Thymus (tissue), 14 donors: ENCODE measurements at places on chromosomes 1 and 21. TPM values are rescaled to one million over a fixed set of nuclear protein-coding genes. Genes with fewer than 3 reads are reported as not detected.

DNA sequence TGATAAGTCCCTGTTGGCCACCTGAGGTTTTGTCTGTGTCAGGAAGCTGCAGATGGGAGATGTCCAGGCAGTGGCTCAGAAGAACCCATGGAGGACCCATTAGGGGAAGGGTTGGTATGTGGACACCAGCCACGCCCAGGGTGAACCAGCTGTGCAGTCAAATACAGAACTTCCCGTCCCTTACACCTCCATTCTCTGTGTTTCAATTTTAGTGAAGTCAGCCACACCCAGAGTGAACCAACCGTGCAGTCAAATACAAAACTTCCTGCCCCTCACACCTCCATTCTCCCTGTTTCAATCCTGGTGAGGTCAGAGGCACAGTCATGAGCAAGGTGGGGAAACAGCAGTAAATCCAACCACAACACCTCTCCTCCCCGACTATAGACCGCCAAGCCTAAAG is 27.4 kb downstream of the BACE2 start:
- DNase-seq, result no peak

The FCRL2 gene
- total RNA-seq, result 0.33 TPM

The FAM151A gene
- total RNA-seq, result 0.47 TPM

The ID3 gene
- total RNA-seq, result 255 TPM

DNA sequence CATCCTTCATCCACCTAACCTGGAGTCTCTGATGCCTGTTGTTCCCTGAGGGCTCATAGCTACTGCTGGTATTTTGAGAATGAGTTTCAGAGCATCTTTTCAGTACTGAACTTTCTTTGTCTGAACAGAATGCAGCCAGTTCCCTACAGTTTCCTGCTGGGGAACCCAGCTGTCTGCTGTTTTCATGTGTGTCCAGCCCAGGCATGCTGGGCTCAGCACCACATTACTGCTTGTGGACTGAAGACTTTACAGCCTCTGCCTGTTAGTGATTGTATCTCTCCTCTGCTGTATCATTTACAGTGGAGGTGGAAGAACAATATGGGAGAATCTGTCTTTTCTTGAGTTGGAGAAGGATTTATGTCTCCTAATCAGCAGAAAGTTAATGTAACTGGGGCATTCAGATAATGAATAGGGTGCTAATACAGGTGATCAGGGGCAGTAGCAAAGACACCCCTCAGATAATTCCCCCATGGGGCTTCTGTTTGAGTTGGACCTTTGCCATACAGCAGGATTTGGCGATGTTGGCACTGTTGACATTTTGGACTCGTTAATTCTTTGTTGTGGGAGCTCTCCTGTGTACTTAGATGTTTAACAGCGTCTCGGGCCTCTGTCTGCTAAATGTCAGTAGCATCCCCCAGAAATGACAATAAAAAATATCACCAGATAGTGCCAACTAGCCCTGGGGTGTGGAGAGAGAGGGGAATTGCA is 207.7 kb downstream of the HHAT start:
- DNase-seq, result no peak

- DNase-seq, result no peak
Measured at GRCh38 chr1:93681101-93681988, at the start of gene BCAR3. BCAR3 (minus strand) TSS chr1:93681837; CDS start chr1:93674930, 6,907 bp downstream.

The NBPF12 gene
- 5.6 TPM for total RNA-seq

DNA sequence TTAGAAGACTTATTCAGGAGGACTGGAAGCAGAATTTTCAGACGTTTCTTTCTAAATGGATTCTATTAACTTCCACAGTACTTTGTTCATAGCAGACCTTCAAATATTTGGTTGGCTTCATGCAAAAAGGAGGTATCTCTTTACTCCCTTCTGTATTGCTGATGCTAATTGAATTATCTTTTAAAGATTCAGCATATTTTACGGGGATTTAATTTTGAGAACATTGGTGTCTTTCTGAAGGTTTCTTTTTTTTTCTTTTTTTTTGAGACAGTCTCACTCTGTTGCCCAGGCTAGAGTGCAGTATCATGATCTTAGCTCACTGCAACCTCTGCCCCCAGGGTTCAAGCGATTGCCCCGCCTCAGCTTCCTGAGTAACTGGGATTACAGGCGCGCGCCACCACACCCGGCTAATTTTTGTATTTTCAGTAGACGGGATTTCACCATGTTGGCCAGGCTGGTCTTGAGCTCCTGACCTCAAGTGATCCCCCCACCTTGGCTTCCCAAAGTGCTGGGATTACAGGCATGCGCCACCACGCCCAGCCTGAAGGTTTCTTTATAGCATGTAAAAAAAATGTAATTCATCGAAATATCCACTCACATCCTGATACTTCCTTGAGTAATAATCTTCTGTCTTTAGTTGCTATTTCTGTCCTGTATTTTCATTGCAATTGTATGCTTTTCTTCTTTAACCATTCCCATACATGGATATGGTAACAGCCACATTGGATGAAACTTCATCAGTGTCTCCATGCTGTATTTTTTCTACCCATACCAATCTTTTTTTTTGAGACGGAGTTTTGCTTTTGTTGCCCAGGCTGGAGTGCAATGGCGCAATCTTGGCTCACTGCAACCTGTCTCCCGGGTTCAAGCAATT is 14.5 kb downstream of the CNST start:
- no peak for DNase-seq

The ZNF362 gene
- total RNA-seq, result 11.0 TPM

- no peak for DNase-seq
Measured at GRCh38 chr1:73813716-73814115, 384.3 kb downstream of the LRRIQ3 start.

- no peak for DNase-seq
Measured at GRCh38 chr21:36430841-36431240, 45.6 kb downstream of the CHAF1B start.

DNA sequence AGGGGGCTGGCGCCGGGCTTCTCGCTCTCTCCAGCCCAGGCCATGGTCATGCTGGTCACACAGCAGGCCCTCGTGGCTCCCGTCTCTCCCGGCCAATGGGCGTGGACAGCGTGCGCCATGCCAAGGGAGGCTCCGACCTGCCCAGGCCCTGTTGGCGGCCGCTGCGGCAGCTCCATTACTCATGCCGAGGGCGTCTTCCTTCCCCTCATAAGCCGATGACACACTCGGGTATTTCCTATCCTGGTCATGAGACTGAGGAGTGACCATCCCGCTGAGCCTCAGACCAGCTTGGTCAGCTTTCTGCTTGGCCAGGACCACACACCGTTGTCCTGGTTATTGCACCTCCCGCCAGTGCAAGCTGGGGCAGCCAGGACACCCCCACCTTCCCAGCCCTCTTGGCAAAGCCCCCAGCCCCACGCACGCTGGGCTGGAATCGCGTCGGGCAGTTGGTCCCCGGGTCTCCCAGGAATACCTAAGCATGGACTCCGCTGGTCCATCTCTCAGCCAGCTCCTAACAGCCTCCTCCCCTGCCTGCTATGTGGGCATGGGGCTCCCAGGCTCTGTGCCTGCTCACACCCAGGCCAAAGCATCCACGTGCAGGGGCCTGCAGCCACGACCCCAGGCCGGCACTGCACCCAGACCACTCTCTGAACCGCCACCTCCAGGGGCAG is 49.8 kb downstream of the ARHGEF16 start:
- DNase-seq, result no peak

DNA sequence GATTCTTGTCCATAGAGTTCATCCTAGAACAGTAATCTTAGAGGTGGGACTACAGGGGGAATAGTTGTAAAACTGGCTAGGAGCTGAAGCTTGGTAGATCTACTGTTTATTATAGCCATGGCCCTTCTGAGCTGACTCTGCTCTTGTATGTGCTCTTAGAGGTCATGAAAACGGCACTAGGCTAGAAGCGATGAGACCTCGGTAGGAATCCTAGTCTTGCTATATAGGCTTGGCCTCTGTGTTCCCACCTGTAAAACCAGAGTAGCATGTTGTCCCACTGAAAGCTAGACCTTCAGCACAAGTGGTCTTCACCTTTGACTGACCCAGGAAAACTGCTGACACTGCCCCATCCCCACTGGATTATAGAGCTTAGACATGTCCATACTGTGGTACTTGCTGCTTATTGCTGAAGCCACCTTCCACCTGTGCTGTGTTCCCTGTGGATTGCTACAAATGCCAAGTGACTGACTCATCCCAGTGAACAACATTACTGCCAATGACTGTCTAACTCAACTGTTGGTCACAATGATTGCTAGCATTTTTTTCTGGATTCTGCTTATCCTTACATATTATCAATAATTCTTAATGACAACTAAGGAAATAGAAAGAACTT is 23.0 kb upstream of the PIGC start:
- DNase-seq, result no peak

The MACO1 gene
- total RNA-seq, result 21.3 TPM

GRCh38 chr1:187121661-187122060 is 292.9 kb downstream of the PLA2G4A start:
- no peak for DNase-seq

The KRTAP13-4 gene
- 0.05 TPM for total RNA-seq

DNA sequence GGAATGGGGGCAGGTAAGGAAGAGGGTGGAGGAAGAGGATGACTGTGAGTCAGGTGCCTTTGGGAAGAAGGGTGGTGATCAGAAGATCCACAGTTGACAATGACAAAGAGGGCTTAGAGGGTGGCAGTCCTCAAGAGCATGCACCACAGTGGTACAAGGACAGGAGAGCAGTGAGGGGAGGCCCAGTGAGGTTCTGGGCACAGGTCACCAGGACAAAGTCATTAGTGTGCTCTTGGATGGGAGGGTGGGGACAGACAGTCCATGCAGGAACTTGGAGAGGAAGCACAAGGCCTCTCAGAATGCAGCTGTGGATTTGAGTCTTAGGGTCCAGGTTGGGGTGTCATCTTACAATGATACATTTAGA is 75.1 kb downstream of the RHOU start:
- DNase-seq, result no peak

The NBPF10 gene
- total RNA-seq, result 0.66 TPM

The SIK1 gene
- total RNA-seq, result 1.1 TPM

The SYDE2 gene
- 1.3 TPM for total RNA-seq

GRCh38 chr1:117128323-117129079 is 7.0 kb upstream of the TRIM45 start:
- peak; percentile 38 for DNase-seq

GRCh38 chr21:16879479-16879878 is 633.4 kb upstream of the CXADR start:
- no peak for DNase-seq

DNA sequence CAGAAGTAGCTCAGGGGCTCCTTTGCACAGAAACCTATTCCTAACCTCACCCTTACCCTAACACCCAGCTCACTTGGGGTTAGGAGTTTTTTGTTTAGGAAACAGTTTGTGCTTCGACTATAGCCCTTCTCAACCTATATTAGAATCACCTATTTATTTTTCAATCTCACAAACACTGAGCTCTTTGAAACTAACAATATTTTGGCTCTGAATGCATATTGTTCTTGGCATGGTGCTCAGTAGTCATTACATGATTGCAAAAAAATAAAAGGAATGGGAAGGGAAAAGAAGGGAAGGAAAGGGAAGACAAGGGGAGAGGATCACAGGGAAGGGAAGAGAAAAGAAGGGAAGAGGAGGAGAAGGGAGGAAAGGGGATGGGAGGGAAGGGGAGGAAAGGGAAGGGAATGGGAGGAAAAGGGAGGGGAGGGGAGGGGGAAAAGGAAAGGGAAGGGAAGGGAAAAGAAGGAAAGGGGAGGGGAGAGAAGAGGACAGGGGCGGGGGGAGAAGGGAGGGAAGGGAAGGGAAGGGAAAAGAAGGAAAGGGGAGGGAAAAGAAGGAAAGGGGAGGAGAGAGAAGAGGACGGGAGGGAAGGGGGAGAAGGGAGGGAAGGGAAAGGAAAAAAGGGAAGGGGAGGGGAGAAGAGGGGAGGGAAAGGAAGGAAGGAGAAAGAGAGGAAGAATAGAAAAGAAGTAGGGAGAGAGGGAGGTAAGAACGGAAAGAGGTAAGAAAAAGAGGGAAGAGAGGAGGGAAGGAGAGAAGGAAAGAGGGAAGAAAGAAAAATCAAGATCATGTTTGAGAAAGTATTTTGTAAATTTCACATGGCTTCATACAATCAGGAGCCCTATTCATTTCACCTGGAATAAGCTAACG is 484.1 kb upstream of the NFIA start:
- DNase-seq, result no peak

DNA sequence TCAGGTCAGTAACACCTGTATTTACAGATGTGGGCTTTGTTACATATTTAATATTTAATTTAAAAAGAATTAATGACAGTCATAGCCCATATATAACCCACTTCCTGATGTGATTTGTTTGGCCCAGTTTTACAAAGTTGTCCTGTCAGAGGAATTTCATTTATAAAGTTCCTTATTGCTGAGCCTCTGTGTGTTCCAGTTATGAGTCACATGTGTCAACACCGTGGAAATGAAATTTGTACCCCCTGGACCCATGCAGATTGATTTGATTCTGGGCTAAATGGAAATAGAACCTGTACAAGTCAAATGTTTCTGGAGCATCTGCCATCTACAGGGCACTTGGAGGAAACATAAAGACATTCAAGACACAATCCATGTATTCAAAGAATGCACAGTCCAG is 149.2 kb downstream of the CACNA1E start:
- no peak for DNase-seq

DNA sequence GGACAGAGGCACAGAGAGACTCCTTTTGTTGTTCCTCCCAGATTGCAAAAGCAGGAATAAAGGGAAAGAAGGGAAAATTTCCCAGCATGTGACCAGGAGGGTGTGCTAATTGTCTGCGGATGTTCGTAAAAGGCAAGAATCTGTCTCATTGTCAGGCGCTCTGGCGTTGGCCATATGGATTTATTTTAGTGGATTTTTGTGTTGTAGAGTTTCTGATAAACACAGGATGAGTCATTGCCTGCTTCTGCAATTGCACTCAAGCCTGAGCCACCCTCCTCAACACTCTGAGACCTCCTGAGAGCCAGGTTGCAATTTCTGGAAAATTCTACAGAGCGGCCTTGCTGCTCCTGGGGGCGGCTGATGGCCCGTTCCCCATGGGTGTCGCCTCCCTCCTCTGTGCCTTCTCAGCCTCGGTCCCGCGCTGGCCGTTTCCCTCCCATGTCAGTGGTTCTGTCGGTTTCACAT is 227.7 kb downstream of the KAZN start:
- no peak for DNase-seq

DNA sequence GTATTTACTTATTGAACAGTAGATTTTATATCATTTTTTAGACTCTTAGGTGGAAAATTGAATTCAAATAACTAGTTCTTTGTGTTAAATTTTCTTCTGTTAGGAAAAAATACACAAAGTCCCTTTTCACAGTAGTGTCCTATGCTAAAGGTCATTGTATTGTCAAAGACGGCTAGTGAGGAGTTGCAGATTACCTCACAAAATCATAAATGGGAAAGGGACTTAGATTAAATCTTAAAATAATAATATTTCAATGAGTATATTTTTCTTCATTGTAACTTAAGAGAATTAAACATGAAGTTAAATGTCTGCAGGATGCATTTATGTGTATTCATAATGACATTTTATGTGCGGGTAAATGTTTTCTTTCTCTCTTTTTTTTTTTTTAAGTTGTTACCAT is 32.7 kb downstream of the LYPLAL1 start:
- no peak for DNase-seq
